Stimulated activated CD8-positive, alpha-beta memory T cell treated with anti-CD3 and anti-CD28 coated beads, Interleukin-2, amount 100 ng/mL, for 48 hours (primary cell): ENCODE measurements at places on chromosomes 3 and 15.

- no peak for DNase-seq
Measured at GRCh38 chr3:141289228-141289772, 57.7 kb downstream of the PXYLP1 start.

DNA sequence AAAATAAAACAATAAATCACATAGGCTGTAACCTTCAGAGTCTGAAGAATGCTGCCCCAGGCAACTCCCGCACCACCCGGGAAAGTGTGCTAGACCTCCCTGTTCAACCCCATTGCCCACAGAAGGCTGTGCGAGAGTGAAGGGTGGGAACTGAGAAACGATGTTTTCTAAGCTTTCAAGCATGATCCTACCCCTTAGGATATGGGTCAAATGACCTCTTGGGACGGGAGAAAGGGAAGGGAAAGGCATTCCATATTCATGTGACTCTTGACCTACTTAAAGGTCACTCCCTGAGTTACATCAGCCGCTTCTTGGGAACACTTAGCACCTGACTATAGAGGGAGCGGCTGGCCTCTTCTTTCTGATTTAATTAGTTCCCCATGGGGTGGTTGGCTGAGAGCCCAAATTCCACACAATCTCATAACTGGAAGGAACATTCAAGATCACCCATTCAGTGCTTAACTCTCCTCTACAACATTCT lies 114.7 kb upstream of the SLC24A5 start:
- DNase-seq: no peak

GRCh38 chr15:64001148-64001547 lies 45.1 kb downstream of the DAPK2 start:
- DNase-seq: no peak

DNA sequence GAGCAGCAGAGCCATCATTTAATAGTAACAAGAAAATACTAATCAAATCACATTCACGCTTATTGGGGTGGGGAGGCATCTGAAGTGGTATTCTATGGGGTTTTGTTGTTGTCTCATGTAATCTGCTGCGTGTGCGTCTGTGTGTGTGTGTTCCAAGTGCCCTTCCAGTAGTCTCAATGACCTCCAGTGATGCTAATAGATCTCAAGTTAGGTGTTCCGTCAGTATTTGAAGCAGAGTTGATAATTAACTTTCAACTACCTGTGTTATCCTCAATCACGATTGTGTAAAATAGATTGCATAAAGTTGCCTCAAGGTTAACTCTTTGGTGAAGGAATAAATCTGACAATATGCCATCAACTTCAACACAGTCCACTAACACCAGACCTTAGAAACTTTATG lies 375.0 kb downstream of the MECOM start:
- DNase-seq: no peak

DNA sequence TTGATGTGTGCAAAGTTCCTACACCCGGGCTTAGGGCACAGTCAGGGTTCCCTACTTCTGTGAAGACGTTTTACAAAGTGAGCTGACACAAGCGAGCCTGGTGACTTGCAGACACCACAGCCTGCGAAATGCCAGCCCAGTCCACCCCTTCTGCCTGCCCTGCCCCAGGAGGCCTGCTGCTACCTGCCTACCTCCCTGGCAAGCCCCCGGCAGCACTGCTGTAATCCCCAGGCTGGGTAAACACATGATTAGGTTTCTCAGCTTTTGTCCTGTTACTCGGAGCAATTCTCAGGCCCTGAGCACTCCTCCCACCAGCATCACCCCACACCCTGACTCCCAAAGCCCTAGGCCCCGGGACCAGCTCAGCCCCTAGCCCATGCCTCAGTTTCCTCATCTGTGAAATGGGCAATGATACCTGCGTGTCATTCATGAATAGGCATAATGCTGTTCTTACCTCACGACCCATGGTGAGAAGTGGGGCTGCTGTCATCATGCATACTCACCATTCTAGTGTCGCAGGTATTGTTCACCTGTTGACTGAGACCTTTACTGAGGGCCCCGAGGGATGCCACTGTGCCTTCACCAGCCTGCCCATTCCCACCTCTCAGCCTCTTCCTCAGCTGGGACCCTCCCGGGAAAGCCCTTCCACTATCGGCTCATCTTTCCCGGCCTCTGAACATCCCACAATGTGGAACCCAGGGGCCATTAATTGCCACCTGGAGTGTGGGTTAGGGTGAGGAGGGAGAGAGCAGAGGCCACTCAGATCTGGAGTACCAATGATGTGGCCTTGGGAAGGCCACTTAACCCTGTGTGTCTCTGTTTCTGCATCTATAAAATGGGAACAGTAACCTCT lies 31.5 kb upstream of the SLC6A6 start:
- DNase-seq: no peak

DNA sequence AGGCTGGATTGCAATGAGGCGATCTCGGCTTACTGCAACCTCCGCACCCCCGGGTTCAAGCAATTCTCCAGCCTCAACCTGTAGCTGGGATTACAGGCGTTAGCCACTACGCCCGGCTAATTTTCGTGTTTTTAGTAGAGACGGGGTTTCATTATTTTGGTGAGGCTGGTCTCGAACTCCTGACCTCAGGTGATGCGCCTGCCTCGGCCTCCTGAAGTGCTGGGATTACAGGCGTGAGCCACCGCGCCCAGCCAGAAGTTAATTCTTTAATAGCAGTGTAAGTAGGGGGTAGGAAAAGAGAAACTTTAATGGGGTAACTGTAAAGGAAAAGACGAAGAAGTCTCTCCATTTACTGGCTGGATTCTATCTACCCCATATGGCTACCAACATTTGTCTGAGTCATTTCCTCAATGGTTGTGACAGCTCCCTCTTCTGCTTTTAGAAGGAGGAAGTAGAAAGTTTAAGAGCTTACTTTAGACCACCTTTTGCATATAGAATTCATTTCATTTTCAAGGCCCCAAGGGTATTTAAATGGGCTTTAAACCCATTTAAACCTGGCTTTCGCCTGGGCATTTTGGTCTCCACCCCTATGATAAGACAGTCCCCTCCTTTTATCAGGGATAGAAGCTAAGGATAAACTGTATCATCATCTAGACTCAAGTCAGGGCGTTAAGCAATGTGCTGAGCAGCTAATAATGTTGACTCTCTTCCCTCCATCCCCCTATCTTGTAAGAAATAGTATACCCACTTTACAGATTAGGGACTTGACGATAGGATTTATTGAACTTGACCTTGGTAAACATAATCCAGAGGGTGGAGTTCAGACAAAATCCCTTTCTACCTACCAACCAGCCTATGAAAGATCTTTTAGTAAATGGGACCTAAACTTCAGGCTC lies 1.1 kb upstream of the CDV3 start:
- DNase-seq: no peak

DNA sequence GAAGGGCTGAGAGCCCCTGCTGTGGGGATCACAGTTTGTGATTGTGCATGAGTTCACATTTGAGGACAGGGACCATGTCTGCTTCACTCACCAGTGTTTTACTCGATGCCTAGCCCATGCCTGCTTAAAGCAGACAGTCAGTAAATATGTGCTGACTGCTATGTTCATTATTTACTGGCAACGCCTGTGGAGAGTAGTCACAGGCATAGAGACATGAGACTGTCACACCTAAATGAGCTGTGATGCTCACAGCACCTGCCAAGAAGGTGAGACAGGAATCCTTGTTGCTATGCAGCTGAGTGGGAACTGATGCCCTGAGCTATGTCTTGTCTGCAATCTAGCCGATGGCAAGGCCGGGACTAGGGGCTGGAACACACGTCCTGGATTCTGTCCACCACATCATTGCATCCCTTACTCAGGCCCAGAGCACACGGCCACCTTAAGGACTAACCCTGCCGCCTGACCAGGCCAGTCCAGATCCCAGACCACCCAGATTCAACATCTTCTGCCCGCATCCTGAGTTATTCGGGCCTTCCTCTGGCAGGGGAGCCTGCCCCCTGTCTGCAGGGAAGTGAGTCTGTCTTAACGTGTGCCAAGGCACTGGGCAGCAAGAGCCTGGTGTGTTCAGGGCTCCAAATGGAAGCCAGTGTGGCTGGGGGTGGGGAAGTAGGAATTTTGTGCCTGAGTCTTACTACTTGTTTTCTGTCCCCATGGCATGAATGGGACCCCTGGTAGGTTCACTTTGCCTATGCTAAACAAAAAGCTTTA lies 44.8 kb downstream of the FGD5 start:
- no peak for DNase-seq

DNA sequence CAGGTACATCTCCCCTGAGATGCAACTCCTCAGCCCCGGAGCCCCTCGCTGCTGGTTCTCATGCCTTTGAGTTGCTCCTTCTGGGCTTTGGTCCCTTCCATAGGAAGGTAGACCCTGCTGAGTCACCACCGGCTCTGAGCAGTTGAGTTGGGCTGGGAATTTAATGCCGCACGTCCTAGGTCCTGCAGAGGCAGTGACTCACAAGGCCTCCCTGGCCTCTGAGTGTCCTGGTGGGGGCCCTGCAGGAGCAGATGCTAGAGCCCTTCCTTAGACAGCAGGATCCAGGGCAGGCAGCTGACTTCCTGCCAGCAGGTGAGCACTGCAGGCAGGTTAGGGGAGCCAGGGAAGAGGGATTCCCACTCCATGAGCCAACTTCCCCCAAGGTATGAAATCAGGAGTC lies 5.5 kb upstream of the NTRK3 start:
- DNase-seq: no peak

GRCh38 chr3:100400419-100400779 lies 490 bp downstream of the TOMM70 start:
- peak; percentile 12 for DNase-seq

DNA sequence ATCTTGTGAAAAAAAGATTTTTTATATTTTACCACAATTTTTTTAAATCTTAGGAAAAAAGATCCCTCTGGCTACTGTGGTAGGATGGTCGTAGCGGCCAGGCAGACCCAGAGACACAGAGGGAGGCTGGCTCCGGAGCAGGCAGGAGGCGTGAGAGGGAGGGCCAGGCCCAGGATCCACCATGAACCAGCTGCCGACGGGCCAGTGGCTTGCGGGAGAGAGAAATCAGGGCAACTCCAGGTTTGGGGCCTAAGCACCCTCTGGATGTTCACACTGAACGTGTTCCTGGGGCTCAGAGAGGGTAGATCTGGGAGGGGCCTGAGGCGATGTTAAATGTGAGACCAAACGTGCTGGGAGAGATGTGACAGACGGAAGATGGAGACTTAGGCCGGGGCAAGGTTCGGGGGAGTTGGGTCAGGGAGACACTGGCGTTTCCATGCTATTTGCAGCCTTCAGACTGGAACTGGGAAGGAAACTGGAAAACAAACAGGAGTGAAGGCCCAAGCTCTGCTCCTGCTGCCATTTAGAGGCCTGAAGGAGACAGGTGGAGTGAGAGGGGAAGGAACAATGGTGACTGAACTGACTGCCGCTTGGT lies 1.6 kb upstream of the VILL start:
- no peak for DNase-seq

GRCh38 chr3:48562367-48563095 lies 1.1 kb downstream of the UCN2 start:
- no peak for DNase-seq

GRCh38 chr3:28586325-28586724 lies 237.7 kb upstream of the AZI2 start:
- no peak for DNase-seq

- no peak for DNase-seq
Measured at GRCh38 chr3:156735471-156735870, 61.1 kb downstream of the TIPARP start.

- no peak for DNase-seq
Measured at GRCh38 chr15:28960979-28961378, 75.2 kb downstream of the APBA2 start.

- no peak for DNase-seq
Measured at GRCh38 chr15:69056365-69056764, 41.9 kb downstream of the NOX5 start.

DNA sequence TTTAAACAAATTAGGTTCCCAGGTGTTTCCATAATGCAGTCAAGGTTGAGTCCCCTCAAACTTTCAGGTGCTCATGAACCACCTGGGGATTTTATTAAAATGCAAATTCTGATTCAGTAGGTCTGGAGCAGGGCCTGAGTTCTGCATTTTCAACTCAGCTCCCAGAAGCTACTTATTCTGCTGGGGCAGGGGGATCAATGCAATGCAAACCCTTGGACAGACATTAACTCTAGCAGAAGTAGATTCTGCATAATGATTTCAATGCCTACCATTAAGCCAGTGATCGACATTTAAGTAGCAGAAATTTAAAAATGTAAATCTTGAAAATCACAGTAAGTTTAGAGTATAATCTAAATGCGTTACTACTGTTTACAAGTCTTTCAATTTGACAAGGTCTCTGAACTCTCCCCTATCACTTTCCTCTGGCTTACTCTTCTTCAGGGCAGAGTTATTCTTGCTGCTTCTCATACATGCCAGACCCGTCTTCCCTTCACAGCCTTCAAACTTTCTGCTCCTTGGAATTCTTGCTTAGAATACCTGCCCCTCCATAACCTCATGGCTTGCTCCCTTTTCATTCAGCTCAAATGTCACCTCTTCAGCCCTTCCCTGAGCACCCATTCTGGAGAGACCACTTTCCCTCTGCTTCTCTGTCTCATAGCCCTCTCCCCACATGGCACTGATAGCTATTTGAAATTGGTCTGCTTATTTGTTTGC lies 19.3 kb upstream of the DPPA4 start:
- no peak for DNase-seq

- no peak for DNase-seq
Measured at GRCh38 chr3:43399034-43399433, 112.7 kb downstream of the SNRK start.
